ENCODE measurements at places on chromosomes 6 and 20.

DNA sequence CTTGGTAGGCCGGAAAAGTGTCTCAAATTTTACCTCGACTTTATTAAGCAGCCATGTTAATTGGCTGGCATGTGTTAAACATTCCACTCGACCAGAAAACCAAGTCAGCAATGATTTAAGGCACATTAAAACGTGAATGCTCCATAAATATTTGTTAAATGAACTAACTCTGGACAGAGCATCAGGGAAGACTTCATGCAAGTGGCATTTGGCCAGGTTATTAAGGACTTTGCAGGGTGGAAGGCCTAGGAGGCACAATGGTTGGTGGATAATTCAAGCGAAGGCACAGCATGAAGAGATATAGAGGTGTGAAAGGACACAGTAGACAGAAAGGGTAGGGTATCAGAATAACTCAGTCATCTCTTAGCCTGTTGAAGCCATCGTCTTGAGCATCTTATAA, 23.0 kb downstream of the ELOVL5 start:
- no peak for DNase-seq

DNA sequence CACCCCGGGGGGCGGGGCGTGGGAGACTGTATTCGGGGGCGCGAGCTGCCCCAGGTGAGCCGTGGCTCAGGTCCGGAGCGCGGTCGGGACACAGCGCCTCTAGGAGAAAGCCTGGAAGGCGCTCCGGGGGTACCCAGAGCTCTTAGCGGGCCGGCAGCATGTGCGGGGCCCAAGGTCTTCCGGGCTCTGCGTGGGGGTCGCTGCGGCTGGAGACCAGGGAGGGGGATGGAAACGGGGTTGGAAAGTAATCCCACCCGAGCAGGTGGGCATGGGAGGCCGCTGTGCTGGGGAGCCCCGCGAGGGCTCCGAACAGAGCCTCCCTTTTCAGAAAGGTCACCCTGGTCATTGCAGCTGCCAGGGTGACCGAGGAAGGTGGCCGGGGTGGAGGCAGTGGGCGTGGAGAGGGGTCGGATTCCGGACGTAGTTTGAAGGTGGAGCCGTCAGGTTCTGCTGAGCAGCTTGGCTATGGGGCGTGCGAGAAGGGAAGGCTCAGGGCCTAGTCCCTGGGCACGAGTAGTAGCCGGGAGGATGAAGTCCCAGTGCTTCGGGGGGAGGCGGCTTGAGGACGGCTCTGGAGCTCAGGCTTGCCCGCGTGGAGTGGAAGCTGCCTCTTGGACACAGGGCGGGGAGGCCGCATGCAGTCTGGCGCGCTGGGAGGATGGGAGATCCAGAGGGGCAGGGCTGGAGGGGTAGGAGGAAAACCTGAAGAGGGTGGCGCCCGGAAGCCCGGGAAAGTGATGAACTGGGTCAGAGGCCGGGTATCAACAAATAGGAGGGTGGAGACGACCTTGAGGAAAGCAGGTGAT, at the start of gene SIRT5:
Gene SIRT5 (plus strand): TSS at position 31 of the 806 bp plus-strand sequence. CDS start 9,510 bp downstream, outside the sequence.
- DNase-seq: peak; percentile 32

DNA sequence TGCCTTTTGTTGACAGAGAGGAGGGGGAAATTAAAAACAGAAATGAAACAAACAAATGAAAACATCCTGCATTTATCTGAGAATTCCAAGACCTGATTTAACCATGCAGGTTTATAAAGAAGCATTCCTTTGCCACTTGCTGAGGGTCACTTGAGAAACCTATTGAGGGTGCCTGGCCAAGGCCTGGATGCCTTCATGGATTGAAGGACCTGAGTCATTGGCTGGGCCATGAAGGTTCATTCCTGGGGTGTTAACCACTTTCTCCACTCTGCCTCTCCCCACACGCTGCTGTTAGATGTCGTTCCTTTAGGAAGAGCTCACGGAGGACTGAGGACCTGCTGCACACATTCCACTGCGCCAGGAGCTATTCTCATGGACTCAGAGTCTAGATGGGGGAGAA, 49.7 kb downstream of the DAAM2 start:
- DNase-seq: no peak

DNA sequence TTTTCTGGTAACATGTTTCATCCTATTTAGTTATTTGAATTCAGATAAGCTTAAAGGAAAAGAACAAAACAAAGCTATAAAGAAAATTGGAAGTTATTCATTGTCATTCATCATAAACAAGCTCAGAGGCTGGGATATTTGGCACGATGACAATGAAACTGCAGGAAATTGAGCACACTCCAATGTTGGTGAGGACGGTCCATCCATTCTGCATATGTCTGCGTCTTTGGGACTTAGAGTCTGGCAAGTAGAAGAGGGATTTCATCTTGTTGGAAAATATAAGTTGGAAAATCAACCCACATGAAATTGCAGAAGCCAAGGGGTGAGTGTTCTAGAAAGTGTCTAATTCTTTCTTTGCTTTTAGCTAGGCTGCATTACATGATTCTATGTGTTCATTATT, 78.4 kb downstream of the HDGFL1 start:
- DNase-seq: no peak

DNA sequence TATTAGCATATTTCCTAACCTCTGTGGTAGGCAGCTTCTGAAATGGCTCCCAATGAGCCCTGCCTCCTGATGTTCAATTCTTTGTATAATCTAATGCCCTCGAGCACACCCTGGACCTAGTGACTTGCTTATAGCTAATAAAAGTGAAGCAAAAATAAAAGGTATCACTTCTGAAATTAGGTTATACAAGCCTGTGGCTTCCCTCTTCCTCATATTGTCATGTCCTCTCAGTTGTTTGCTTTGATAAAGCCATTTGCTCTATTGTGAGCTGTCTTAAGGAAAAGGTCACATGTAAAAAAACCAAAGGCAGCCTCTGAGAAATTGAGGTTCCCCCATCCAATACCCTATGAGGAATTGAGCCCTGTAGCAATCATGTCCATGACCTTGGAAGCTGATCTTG, 442.1 kb upstream of the ADGRB3 start:
- no peak for DNase-seq

DNA sequence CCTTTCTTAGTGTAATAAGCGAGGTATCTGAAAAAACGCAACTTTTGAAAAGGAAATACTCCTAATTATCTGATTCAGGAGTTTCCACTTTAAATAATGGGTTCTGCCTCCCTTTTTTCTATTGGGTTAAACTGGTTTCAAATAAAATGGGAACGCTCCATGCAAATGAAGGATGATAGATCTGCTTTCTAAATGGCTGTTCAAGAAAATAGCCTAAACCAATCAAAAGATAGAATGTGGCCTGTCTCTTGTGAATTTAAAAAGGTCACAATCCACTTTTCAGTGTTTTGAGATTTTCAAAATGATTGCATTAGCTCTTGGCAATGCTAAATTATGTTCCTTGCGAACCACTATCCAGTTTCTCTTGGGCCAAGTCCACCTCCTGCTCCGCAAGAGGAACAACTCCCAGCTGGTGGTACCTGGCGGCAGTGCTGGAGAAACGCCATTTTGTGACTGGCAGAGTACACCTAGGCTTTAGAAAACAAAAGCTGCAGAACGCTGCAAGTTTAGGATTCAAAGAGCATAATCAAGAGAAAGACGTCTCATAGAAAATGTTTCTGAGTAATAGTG, 56.7 kb downstream of the TRIM38 start:
- DNase-seq: no peak

DNA sequence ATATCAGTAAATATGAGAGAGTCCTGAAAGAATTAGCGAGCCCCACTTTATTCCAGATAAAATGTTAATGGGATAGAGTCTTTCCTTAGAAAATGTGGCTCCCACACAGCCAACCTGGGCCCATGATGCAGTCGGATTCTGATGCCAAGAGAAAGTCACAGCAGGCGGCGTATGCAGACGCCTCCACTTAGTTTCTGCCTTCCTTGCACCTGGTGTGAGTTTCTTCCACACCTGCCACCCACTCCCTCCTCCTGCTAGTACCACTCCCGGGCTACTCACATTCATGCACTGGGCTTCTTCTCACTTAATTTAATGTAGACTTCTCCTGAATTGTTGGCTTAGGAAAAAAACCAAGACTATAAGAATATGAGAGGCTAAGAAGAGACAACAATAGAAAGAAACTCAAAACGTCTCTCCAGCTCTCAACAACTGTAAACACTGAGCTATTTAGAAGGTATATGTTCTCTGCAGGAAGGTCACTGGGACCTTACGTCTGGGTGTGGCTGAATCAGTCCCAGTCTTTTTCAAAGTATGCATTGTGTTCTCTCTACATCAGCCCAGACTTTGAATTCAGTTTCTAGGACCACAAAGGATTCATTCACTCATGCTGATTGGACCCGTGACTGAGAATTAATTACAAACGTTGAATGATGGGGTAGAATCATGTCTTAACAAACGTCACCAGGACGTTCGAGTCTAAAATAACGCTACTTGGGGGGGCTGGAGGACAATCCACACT, 70.4 kb downstream of the GCNT2 start:
- no peak for DNase-seq

GRCh38 chr6:112956696-112957535, 609.8 kb downstream of the RFPL4B start:
- no peak for DNase-seq

- no peak for DNase-seq
Measured at GRCh38 chr6:79734374-79734773, 103.2 kb downstream of the SH3BGRL2 start.

- DNase-seq: no peak
Measured at GRCh38 chr6:16432075-16433032, 194.0 kb downstream of the GMPR start.

GRCh38 chr20:11791316-11791715, 126.4 kb upstream of the BTBD3 start:
- DNase-seq: no peak

Data from stimulated activated CD4-positive, alpha-beta T cell treated with anti-CD3 and anti-CD28 coated beads, Interleukin-15, amount 100 ng/mL, for 1 hour (primary cell).